ENCODE measurements at places on chromosomes 1 and 21. TPM values are rescaled to one million over a fixed set of nuclear protein-coding genes. Genes with fewer than 3 reads are reported as not detected.

DNA sequence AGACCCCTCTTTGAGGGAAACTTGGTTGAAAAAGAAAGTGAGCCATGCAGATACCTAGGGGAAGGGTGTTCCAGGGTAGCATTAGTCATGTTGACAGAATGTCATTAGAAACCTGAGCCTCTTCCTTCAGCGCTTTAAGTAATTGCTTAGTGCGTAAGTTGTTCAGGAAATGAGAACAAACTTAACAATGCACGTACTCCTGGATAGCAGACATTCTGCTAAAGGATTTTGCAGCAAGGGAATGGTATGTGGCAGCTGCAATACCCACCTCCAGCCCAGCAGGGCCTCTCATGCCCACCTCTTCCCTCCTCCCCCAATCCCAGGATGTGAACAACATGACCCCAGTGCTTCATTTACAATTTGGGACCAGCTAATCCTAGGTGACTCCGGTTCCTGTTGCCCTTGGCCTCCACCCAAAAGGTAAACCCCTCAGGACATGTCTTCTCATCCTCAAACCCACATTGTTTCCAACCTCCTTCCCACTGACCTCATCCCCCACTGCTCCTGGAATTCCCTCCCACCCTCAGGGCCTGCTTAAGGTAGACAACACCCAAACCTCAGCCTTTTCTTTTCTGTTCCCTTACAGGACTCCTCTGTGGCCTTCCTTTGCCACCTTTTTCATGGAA, 98.0 kb upstream of the BCAR3 start:
- H3K4me1 ChIP-seq = peaks cover 33% of the 10 kb centered on the region
- no peaks in the 10 kb centered on the region for H3K36me3 ChIP-seq
- no peaks in the 10 kb centered on the region for H3K27me3 ChIP-seq
- peak; percentile 68 for DNase-seq

GRCh38 chr1:220370041-220370700, 97.9 kb upstream of the RAB3GAP2 start:
- H3K4me3 ChIP-seq = no peak overlapping the region
- no peaks in the 10 kb centered on the region for H3K4me1 ChIP-seq
- H3K27me3 ChIP-seq = no peaks in the 10 kb centered on the region
- H3K36me3 ChIP-seq = no peaks in the 10 kb centered on the region
- no peak for DNase-seq

- H3K4me1 ChIP-seq = no peaks in the 10 kb centered on the region
- no peaks in the 10 kb centered on the region for H3K27me3 ChIP-seq
- H3K36me3 ChIP-seq = no peaks in the 10 kb centered on the region
- no peak overlapping the region for H3K27ac ChIP-seq
- H3K4me3 ChIP-seq = no peak overlapping the region
Measured at GRCh38 chr1:199956005-199956404, 71.5 kb upstream of the NR5A2 start.

GRCh38 chr1:40648928-40649591, 16.4 kb downstream of the RIMS3 start:
- H3K36me3 ChIP-seq = no peaks in the 10 kb centered on the region
- H3K27ac ChIP-seq = no peak overlapping the region
- no peak overlapping the region for H3K4me3 ChIP-seq
- DNase-seq = no peak

DNA sequence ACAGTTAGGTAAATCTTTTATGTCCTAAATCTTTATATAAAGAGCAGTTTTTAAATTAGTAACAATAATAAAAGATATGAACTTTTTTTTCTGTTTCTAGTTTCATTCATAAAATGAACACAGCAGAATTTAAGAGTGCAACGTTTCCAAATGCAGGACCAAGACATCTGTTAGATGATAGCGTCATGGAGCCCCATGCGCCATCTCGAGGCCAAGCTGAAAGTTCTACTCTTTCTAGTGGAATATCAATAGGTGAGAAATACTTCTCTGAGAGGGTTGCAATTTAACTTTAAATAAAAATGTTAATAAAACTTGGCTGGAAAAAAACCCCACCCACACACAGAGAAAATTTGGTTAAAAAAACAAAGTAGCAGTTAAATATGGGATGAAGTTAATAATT, 15.0 kb upstream of the ANGPTL1 start:
- H3K27me3 ChIP-seq = no peaks in the 10 kb centered on the region
- peaks cover 2% of the 10 kb centered on the region for H3K36me3 ChIP-seq
- H3K4me3 ChIP-seq = no peak overlapping the region
- no peak overlapping the region for H3K27ac ChIP-seq
- no peak for DNase-seq

DNA sequence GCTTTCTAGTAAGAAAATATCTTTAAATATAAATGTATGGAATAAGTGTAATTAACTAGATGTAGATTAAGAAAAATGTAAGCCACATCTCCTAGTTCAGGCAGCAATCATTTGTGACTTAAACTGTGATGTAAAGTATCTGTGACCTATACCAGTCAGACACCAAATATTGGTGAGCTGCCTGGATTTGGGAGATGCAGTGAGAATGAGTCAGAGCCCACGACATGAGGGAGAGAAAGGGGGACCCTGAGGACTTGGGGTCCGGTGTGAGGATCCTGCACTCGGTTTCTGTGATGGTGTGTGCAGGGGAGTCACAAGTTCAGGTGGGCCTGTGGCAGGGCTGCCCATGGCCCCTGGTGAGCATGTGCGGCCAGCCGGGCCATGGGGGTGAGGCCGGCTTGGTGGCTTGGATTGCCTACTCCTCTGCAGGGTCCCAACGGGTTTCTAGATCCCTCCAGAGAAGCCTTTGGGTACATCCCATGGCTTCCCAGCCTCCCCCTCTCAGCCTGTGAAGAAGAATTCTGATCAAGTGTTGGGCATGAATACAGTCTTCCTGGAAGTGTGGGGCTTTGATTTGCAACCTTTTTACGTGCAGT, 19.0 kb upstream of the ABCG1 start:
- no peak for DNase-seq
- H3K27ac ChIP-seq = peak overlapping the region; percentile 18
- H3K27me3 ChIP-seq = no peaks in the 10 kb centered on the region
- H3K4me1 ChIP-seq = peaks cover 17% of the 10 kb centered on the region
- H3K4me3 ChIP-seq = no peak overlapping the region

DNA sequence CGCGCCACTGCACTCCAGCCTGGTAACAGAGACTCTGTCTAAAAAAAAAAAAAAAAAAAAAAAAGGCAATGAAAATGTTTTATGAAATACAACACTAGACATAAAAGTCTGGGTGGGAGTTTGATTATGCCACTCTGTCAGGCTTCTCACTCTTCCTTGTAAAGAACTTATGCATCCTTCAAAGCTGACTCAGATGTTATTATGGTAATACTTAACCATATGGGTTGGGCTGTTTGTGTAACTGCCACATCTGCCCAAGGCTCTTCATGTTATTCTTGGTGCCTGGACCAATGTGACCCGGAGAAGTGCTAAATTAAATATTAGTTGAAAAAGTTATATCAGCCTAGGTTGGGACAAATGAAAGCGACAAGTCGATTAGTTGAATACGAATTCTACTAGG, 23.8 kb downstream of the FAM89A start:
- H3K4me1 ChIP-seq = peaks cover 15% of the 10 kb centered on the region
- no peak for DNase-seq
- H3K27ac ChIP-seq = no peak overlapping the region
- no peaks in the 10 kb centered on the region for H3K27me3 ChIP-seq
- peaks cover 9% of the 10 kb centered on the region for H3K36me3 ChIP-seq
- H3K4me3 ChIP-seq = no peak overlapping the region

DNA sequence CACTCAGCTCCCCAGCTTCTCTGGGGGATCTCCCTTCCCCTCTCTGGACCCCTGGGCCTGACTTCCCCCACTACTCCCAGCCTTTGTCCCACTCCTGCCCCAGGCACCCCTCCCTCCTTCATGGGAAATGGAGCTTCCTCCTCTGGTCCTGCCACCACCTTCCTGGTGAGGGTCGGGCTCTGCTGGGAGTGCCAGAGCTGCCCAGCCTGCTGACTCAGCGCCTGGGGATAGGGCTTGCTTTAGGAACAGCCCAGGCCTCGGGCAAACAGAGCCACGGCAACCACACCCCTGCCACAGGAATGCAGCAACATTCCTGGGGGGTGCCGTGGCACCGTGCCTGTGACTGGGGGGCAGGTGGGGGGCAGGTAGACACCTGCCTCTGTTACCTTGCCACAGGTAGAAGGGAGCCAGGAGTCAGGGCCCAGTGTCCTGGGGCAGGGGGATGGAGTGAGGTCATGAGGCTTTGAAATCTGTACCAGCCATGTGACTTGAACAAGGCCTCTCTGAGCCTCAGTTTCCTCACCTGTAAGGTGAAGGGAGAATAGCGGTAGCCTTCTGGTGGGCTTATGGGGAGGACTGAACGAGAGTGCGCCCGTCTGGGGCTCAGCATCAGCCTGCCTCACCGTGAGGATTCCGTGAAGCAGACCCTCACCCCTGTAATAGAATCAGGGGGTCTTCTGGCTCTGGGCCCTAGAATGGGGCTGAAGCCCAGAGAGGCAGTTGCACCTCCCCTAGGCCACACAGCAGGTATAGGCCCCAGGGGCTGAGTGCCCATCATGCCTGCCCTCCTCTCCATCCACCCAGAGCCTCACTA, 17.8 kb upstream of the EPHA2 start:
- H3K4me3 ChIP-seq = no peak overlapping the region
- H3K27me3 ChIP-seq = no peaks in the 10 kb centered on the region
- H3K27ac ChIP-seq = peak overlapping the region; percentile 92
- H3K4me1 ChIP-seq = peaks cover 58% of the 10 kb centered on the region

DNA sequence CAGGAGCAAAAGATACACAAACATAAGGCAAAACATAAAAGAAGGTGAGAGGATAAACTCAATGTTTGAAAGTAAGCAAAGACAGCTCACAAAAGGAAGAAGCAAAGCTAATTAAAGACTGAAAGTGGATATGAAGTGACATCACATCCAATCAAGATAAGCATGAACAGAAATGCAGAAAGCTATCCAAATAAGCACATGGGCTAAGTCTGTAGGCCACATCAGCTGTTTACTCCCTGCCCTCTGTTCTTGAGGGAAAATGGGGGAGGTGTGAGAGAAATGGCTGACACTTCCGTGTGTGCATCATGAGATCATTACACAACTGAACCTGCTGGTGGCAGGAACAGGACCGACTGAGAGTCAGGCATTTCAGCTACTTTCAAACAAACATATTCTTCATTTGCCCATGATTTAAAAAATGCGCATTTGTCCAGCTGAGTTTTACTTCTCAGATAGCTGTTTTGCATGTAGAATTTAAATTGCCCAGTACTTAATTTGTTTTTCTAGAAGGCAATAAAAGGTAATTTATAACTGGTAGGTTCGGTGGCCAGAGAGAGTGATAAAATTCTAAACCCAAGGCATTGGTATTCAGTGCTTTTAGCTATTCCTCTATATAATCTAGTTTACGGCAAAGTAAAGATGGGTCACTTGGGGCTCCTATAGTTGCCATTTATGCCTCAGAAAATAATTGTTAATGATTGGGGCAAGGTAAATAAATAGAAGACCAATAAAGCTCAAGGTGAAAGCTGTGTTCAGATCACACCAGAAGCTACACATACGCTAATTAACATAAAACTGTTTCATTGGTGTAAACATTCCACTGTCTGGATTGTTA, 27.2 kb upstream of the MAN1A2 start:
- H3K27me3 ChIP-seq = no peaks in the 10 kb centered on the region
- H3K27ac ChIP-seq = no peak overlapping the region
- no peaks in the 10 kb centered on the region for H3K36me3 ChIP-seq
- no peak overlapping the region for H3K4me3 ChIP-seq
- H3K4me1 ChIP-seq = no peaks in the 10 kb centered on the region
- DNase-seq = no peak

- no peaks in the 10 kb centered on the region for H3K27me3 ChIP-seq
- peaks cover 29% of the 10 kb centered on the region for H3K36me3 ChIP-seq
- no peak overlapping the region for H3K4me3 ChIP-seq
- peaks cover 28% of the 10 kb centered on the region for H3K4me1 ChIP-seq
Measured at GRCh38 chr1:145955436-145955835, 2.4 kb downstream of the LIX1L start.

DNA sequence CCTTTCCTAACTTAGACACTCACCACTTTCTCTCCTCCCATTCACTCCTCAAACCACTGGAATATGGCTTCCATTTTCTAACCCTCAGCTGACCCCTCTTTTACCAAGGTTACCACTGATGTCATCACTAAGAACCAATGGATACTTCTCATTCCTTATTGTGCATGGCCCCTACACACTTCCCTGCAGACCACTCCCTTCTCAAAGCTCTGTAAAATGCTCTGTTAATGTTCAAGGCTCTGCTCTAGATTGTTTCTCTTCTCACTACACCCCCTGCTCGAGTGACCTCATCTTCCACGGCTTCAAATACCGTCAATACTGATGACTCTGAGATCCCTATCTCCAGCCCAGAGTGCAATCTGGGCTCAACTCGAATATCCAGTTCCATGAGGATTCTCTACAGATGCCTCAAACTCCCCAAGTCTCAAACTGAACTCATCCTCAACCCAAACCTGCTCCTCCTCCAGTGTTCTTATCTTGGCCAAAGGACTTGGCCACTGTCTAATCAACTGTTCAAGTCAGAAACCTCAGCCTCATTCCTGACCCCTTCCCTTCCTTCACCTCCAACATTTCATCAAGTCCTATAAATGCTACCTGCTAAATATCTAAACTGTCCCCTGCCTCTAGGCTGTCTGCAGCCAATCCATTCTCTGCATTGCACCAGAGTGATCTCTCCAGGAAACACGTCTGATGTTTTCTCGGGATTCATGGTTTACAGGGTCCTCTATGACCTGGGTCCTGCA, 41.3 kb upstream of the BMP8B start:
- peaks cover 6% of the 10 kb centered on the region for H3K4me1 ChIP-seq
- no peak for DNase-seq
- no peak overlapping the region for H3K27ac ChIP-seq
- H3K4me3 ChIP-seq = no peak overlapping the region

DNA sequence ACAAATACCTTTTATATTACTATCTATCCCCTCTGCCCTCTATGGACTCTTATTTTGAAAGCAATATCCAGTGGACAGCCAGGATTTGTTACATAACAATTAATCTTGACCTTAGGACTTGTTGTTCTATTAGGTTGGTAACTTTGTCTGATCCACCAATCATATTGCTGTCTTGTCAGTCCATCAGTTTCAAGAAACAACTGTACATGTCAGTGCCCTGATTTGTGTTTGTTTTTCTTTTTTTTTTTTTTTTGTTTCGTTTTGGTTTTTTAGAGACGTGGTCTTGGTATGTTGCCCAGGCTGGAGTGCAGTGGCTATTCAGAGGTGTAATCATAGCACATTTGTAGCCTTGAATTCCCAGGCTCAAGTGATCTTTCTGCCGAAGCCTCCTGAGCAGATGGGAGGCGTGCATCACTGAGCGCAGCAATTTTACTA, 1.5 kb upstream of the SCP2 start:
- DNase-seq = peak; percentile 11
- peaks cover 18% of the 10 kb centered on the region for H3K4me1 ChIP-seq
- H3K4me3 ChIP-seq = no peak overlapping the region

DNA sequence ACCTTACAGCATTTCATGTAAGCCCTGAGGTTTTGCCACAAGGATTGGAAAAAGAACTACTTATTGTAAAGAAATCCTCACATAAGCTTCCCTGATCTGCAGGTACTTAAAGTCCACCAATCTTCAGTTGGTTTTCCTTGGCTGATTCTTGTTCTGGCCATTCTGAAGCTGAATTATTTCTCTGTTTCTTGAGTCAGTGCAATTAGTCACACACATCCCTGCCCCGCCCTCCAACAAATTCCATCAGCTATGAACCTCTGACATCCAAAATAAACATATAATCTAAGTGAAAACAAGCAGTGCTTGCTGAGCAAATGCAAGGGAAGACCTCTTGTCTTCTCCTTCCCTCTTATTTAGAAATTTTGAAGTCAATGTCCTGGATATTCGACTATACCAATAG, 8.2 kb upstream of the FNDC7 start:
- no peak overlapping the region for H3K4me3 ChIP-seq
- no peak overlapping the region for H3K27ac ChIP-seq
- DNase-seq = peak; percentile 60
- peaks cover 24% of the 10 kb centered on the region for H3K36me3 ChIP-seq
- H3K27me3 ChIP-seq = no peaks in the 10 kb centered on the region

The DMBX1 gene
- total RNA-seq = not detected

The MYOG gene
- total RNA-seq = not detected

The TYW3 gene
- total RNA-seq = 25.8 TPM

The SELE gene
- total RNA-seq = 0.21 TPM

The TNFAIP8L2 gene
- not detected for total RNA-seq

The PGLYRP4 gene
- total RNA-seq = not detected

The FAM177B gene
- not detected for total RNA-seq
